Mucosa of gallbladder (tissue), 1 donor: ENCODE measurements at places on chromosomes 6 and 20.

DNA sequence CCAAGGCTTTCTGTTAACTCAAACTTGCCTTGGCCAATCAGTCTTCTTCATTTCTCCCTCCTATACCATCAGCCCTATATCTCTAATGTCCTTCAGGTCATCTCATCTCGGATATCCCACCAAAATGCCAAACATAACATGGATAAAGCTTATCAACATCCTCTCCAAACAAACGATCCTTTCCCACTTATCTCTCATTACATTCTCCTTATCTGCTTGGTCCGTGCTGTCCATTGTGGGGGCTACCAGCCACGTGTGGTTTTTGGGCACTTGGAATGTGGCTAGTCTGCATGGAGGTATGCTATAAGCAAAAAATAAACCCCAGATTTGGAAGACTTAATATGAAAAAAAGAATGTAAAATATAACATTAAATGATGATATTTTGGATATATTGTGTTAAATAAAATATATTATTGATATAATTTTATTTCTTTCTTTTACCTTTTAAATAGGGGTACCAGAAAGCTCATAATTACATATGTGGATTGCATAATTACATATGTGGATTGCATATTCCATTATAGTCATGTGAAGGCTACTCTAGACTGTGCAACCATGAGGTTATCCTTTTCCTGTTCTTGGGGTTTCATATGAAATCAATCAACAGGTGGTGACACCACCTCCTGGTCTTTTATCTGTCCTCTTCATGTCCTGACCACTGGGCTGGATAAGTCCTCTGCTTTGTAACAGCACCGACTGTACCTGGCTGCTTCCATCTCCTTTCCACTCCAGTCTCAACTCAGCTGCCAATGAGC is 123.0 kb downstream of the CD83 start:
- no peak for DNase-seq

DNA sequence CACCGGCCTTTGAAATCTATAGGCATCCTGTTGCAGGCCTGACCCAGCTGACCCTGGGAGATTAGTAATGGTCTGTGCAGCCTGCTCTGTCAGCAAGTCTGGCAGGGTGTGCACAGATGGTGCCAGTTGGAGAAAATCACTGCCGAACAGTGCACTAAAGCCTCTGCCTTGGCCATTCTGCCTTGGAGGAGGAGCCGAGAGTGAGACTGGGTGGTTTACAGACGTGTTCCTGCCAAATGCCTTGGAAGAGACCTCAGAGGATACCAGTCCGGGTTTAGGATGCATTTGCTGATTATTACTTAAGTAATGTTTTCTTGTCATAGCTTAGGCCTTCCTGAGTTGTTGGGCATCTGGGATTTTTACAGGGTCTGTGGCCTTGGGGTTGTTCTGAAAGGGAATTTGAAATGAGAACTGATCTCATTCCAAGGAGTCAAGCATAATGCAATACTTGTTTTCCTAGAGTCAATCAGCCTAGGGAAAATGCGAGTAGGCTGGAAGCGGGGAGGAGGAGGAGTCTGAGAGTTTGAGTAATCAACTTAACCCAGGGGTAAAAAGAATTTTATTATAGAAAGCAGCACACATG is 292.1 kb downstream of the SOX4 start:
- DNase-seq, result peak; percentile 92

DNA sequence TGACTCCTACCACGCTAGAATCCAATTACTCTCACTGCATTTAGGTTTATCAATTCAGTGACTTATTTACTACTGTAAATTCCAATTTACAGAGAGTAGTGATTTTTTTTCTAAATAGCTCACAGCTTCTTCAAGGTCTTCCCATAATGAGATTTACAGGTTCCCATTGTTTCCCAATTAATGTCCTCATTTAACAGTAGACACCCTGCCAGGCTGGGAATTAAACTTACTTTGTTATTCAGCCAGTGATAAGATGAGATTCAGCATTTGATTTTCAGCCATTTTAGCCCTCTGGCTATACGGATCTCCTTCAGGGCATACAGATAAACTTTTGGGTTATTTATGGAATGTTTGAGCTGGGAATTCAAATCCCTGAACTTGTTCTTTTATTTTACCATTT is 582.9 kb upstream of the EYS start:
- no peak for DNase-seq

DNA sequence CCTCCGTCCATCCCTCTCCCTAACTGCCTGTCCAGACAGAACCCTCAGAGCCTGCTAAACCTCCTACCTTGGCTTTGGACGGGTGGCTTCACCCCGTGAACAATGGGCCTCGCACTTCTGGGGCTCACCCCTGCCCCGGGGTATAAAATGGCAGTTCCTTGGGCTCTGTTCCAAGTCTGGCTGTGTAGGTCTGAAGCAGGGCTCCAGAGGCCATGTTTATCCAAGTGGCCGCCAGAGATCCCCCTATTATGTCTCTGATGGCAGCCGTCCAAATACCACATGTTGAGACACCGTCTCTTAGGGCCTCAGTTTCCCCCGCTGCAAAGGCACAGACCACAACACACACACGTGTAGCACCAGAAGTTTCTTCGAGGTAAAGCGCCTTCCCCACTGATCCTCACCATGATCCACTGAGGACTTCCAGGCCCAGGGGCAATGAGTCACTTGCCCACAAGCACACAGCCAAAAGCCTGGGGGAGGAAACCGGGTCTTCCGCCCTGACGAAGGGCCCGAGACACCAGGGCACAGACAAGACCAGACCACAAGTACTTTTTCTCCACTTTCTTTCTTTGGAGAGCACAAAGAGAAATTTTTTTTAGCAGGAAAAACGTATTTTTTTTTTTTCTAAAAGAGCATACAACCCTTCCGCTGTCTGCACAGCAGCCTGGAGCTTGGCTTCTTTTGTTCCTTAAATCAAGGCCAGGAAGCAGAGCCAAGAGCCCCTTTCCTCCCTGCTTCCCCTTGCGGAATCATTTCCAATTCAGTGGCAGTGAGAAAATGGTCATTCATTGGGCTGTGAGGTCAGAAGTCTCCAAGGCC is 11.8 kb downstream of the CPNE5 start:
- no peak for DNase-seq

GRCh38 chr6:106145741-106146227 is 59.6 kb downstream of the PRDM1 start:
- no peak for DNase-seq

- DNase-seq, result no peak
Measured at GRCh38 chr20:48879612-48880245, 41.8 kb upstream of the ARFGEF2 start.

DNA sequence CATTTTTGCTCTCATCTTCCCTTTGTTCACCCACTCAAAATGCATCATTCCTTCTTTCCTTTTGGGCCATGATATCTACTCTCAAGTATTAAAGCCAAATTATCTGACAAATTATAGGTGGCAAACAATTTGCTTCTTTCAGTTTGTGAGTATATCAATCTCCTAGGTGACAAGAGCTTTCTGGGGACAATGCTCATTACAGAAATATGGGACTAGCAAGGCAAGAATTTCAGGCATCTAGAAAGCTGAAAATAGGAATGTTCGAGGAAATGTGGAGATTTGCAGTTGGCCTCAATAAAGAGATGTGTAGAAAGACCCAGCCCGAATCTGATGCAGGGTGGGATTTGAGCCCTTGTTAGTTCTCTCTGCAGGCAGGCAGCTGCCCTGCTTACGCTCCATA is 71.8 kb downstream of the ALDH8A1 start:
- DNase-seq, result no peak

DNA sequence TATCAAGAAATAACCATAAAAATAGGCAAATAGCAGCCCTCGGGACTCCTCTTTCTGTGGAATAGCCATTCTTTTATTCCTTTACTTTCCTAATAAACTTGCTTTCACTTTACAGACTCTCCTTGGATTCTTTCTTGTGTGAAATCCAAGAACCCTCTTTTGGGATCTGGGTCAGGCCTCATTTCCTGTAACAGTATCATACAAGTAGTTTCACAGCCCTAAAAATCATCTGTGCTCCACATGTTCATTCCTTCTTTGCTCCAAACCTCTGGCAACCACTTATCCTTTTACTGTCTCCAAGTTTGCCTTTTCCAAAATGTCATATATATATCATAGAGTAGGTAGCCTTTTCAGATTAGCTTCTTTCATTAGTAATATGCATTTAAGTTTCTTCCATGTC is 13.5 kb upstream of the NT5E start:
- DNase-seq, result no peak

DNA sequence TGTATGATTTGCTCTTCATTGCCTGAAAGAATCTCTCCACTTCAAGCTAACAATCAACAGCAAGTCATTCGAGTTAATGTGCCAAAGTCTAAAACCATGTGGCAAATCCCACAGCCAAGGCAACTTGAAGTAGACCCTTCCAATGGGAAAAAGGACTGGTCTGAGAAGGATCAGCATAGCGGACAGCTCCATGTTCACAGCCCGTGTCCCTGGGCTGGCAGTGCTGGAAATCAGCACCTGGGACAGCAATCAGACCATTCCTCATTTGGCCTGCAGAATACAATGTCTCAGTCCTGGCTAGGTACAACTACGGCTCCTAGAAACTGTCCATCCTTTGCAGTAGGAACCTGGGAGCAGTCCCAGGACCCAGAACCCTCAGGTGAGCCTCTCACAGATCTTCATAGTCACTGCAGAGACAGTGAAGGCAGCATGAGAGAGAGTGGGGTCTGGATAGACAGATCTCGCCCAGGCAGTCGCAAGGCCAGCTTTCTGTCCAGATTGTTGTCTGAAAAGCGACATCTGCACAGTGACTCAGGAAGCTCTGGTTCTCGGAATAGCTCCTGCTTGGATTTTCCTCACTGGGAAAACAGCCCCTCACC is 1.1 kb downstream of the GJA10 start:
- DNase-seq, result peak; percentile 15

- no peak for DNase-seq
Measured at GRCh38 chr6:146679386-146679785, 80.6 kb downstream of the ADGB start.

- DNase-seq, result no peak
Measured at GRCh38 chr6:39870950-39871349, 63.3 kb downstream of the MOCS1 start.

DNA sequence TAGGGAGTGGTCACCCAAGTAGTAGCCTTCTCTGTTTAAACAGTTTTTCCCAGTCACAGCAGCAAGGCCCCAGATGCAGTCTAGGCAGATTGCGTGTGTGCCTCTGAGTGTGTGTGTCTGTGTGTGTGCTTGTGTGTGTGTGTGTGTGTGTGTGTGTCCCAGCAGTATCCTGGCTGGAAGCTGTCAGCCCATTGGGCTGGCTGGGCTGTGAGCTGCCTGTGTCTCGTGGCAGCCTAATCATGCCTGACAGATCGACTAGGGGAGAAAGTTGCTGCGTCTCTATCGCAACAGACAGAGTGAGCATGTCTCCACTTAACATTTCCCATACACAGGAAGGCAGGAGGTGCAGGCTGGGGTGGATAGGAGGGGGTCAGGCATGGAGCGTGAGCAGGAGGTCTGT is 42.9 kb upstream of the LRFN2 start:
- DNase-seq, result no peak

- DNase-seq, result no peak
Measured at GRCh38 chr6:152380351-152380767, 256.8 kb downstream of the SYNE1 start.

GRCh38 chr6:80537118-80537972 is 430.9 kb downstream of the BCKDHB start:
- DNase-seq, result no peak

- DNase-seq, result no peak
Measured at GRCh38 chr6:36823421-36824096, 15.7 kb downstream of the CPNE5 start.

DNA sequence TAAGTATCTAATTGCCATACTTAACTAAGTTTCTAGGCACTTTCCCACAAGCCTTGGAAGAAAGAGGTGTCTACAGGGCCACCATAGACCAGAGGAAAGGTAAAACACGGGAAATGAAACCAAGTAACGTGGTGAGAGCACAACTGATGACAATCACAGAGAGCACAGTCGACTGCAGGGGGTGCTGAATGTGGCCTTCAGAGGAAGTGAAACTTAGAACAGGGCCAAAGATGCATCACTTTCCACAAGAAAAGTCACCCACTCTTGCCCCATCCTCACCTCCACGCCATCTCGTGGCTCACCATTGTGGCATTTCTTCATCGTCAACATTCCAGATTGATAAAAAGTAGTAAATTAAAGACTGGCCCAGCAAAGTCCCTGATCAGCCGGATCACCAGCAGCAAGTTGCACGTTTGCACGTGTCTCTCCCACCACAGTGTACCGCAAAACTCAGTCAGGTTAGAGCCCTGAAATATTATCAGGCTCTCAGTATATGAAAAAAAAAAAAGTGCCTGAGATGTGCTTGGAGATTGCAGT is 31.4 kb downstream of the HIVEP2 start:
- peak; percentile 30 for DNase-seq

DNA sequence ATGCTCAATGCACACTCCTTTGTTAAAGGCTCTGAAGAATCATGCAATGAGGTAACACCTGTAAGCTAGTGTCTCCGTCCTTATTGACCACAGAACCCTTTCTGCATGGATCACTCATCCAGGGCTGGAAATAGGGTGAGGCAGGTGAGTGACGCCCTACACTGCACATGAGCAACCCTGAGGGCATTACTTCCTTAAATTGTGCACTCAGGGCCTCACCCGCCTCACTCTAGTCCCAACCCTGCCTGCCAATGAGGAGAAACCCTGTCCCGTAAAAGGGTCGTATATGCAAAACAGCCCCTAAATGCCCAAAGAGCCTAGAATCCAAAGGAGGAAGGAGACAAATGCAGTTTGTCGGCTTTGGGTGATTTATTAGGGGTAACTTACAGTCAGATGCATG is 33.6 kb upstream of the NOP56 start:
- DNase-seq, result no peak
